ENCODE measurements at places on chromosomes 16 and 17. TPM values are rescaled to one million over a fixed set of nuclear protein-coding genes. Genes with fewer than 3 reads are reported as not detected.

- peak; percentile 22 for DNase-seq
These were observed 17.8 kb upstream of the NAGLU start for GRCh38 chr17:42518046-42518754.

DNA sequence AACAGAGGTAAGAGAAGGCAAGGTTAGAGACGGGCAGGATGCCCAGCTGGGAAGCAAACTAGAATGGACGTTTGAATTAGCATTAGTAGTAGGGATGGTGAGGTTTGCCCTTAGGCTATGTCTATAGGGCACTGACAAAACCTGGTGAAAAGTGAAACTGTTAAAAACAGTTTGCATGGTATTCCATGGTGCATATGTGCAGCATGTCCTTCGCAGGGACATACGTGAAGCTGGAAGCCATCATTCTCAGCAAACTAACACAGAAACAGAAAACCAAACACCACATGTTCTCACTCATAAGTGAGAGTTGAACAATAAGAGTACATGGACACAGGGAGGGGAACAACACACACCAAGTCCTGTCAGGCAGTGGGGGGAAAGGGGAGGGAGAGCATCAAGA is 25.8 kb downstream of the NACA2 start:
- DNase-seq = no peak

DNA sequence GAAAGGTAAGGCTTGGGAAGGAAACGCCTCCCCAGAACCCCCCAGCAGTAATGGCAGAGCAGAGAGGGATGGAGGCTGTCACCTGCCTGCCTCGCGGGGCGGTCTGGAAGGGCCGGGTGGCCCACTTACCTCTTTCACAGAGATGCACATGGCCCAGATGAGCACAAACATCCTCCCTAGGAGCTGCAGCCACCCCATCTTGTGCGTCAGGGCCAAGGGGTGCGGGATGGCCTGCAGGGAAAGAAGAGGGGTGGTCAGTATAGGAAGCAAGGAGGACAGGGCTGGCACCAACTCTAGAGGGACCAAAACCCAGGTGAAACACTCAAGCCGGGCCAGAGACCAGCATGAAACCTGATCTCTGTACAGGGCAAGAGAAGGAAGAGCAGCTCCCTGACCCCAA is 29.7 kb downstream of the TRPV3 start:
- DNase-seq = no peak

ADGRG1 gene
- 0.57 TPM for total RNA-seq

GRCh38 chr17:7017827-7018200 is 5.0 kb upstream of the BCL6B start:
- DNase-seq = no peak

DNA sequence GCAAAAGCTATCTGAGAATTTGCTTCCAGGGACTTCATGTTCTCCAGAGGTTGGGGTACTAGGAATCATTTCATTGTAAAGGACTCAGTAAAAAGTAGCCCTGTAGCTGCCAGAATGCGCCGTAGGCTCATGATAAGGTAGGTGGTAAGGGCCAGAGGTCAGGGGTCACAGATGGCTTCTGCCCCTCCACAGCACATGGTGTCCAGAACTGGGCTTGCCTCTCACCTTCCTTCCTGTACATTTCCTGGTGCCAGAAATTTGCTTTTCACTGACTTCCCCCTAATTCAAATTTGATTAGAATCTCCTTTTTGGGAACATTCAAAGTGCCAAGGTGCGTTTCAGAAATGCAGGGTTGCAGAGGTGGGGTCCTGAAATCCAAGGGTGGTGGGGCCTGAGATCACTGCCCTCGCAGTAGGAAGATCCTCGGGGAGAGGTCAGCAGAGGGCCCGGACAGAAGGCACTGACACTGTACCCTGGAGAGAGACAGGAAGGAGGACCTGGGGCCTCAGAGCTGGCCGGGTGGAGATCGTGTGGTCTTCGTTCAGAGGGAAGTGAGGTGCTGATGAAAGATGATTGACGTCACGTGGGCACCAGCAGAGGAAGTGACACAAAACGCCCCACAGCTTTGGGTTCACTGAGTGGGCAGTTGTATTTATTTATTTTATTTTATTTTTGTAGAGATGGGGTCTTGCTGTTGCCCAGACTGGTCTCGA is 25.5 kb upstream of the METRNL start:
- no peak for DNase-seq

- DNase-seq = no peak
These were observed 400 bp upstream of the CEP112 start for GRCh38 chr17:66192378-66192687.

DNA sequence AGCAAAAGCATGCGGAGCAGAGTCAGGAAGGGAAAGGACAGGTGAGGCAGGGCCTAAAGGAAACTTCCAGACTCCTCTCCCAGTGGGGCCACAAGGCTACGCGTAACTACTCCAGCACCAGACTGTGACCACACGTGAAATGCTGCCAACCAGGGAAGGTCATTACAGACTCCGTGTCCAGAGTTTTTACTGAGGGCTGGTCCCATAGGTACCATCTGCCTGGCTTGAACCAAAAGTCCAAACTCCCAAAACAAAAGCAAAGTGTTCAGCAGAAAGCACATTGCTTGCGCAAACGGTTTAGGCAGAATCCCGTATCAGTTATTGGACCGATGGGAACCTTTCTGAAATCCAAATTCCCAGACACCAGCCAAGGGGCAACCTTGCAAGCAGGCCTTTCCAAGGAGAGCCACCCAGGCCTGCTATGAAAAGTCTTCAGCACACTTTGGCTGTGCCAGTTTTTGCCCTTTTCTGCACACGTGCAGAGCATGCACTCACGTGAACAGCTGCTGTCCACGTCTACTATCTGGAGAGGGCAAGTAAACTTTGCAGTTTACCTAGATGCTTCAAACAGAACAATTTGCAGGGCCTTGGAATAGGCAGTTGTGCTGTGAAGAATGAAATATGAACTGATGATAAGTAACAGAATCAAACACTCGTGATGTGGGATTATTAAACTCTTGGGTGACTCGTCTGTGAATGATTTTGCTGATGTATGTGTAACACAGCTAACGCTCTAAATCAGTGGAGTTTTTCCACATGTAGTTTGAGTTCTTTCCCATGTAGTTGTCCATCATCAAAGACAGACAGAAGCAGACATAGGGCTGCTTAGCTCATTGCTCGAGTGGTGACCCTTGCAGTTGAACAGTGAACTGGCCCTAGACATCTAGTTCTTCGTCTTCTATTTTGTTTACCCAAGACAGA is 58.1 kb upstream of the CRISPLD2 start:
- no peak for DNase-seq

GRCh38 chr16:86994651-86995171 is 322.5 kb downstream of the C16orf95 start:
- DNase-seq = no peak

DNA sequence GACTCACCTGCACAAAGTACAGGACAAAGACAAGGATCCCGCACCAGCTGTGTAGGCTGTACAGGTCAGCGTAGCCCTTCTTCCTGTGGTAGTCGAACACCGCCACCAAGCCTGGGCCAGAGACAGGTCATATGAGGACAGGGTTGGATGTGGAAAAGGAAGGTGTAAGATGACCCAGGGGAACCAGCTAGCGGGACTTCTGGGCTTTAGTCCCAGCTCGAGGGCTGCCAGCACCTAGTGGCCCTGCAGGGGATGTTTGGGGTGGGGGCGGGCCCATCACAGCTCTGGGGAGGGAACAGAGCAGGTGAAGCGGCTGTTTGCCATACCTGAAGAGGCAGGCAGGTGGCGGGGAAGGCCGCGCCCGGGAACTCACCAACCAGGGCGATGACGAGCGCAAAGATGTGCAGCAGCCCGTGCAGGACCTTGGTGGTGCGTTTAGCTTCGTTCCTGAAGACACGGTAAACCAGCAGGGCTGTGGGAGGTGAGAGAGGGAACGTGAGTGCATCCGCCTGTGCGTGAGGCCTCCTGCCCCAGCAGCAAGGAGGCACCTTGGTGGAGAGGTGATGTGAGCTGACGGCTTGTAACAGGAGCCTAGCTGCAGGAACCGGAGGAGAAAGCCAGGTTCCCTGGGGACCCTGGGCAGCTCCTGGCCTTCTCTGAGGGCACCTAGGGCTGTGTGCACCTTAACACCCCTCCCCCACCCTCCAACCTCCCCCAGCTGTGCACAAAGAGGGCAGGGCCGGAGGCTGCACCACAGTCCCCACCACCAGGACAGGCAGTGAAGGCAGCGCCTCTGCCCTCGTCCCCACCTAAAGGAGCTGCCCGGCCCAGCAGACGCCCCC is 10.2 kb downstream of the CYB561 start:
- DNase-seq = peak; percentile 89

DNA sequence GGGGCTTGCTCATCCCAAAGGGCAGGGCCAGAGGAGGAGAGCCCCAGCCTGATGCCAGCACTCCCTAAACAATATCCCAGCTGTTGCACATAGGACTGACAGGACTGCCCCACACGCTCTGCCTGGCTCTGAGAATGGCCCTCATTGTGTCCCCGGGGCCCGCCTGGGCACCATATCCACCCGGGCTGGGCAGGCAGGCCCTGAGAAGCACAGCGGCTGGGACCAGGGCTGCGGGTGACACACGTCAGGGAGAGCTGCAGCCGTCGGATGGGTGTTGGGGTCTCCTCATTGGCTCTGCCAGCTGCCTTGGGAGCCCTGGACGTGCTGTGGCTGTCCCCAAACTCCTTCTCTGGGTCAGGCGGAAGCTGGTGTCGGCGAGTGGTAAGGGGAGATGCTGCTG is 4.2 kb downstream of the BCAR1 start:
- no peak for DNase-seq

SEZ6L2 gene
- total RNA-seq = 50.8 TPM

DNA sequence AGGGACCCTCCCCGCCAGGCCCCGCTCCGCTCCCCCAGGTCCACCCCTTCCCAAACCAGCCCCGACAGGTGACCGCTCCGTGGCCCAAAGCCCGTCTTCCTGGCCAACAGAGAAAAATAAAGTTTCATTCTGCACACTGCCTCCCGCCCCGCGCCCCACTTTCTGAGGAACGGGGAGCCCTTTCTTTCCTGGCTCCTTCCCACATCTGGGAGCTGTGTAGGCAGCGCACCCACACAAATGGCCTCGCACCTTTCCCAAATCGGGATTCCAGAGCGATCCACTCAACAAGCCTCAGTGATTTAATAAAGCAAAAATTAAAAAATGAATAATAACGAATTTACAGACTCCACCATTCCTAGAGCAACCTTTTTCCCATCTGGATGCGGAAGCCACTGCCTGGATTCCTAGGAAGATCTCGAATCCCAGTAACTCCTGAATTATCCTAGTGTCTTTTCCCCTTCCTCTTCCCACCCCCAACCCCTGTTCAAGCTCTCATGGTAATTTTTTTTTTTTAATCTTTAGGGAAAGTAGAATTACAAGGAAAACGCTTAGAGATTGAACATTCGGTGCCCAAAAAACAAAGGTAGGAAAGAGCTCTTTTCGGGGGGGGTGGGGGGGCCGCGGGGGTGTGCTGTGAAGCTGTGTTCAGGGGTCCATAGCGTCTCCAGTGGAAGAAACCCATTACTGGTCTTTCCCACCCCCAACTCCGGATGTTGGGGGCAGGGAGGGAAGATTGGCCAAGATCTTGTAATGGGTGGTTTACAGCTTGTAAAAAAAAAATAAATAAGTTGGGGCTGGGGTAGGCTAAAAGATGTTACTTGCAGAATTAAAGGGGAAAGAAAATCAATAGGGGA is 1.6 kb downstream of the IGF2BP1 start:
- peak; percentile 36 for DNase-seq

GRCh38 chr17:55693254-55694216 is 29.1 kb downstream of the TMEM100 start:
- no peak for DNase-seq

TBC1D3L gene
- 17.0 TPM for total RNA-seq

GRCh38 chr16:86396422-86396821 is 113.9 kb upstream of the FOXF1 start:
- no peak for DNase-seq

TMEM235 gene
- total RNA-seq = 0.28 TPM

DNA sequence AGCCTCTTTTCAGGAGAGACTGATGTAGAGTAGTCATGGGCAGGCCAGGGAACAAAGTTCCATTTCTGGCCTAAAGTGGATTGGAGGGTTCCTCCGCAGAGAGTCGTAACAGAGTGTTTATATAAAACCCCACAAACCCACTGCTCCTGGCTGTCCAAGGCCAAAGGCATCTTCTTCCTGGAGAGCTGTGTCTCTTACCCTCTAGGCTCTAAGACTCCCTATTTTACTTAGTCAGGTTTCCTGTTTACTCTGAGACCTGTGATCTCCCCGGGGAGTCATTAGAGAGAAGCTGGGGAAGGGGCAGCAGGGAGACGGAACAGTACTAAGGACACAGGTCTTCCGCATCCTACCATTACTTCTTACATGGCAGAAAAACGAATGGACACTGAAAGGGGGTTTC is 69.5 kb downstream of the HIC1 start:
- DNase-seq = no peak

UTP4 gene
- 94.0 TPM for total RNA-seq

DNA sequence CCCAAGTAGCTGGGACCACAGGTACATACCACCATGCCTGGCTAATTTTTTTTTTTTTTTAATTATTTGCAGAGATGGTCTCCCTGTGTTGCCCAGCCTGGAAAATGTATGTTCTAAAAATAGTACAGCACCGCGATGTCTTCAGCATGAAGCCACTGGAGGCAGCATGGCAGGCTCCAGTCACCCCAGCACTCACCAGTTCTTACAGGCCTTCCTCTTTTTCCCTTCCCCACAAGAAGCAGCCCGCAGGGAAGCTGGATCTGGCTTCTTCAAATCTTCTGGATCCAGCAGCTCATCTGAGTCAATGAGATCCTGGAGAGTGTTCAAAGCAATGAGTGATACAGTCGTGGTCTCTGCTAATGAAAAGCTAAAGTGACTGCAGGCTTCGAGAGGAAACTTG is 16.2 kb downstream of the CIAPIN1 start:
- no peak for DNase-seq

DNA sequence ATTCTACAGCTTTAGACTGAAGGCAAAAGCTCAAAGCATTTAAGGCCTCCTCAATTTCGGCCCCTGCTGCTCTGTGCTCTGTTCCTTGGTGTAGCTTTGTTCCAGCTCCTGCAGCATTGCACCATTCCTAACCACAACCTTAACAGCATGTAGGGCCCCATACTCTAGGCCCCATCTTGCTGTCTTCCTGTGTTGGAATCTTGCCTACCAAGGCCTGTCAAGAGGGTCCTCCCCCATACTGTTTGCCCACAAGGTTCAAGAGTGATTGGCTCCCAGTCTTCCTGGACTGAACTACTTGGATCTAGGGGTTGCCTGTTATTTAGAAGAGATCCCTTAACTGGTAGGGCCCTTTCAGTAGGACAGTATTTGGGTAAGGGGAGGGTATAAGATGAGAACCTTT is 26.8 kb downstream of the TRPV2 start:
- peak; percentile 45 for DNase-seq

TNRC6C gene
- 25.7 TPM for total RNA-seq
